Activated T-cell treated with anti-CD3 and anti-CD28 coated beads for 24 hours (primary cell): ENCODE measurements at places on chromosomes 11 and 22.

DNA sequence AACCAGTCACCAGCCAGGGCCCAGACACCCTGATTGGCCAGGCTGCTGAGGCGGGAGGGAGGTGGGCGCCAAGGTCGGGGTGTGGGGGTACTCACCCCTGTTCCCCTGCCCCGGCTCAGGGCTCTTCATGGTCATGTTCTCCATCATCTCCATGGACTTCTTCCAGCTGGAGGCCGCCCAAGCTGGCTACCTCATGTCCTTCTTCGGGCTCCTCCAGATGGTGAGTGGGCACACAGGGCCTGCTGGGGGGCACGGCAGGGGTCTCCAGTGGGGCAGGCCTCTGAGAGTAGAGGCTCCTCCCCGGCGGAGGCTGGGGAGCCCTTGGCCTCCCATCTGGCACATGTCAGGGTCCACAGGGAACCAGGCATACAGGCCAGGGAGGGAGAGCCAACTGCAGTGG is 10.0 kb downstream of the PHLDA2 start:
- DNase-seq: no peak

DNA sequence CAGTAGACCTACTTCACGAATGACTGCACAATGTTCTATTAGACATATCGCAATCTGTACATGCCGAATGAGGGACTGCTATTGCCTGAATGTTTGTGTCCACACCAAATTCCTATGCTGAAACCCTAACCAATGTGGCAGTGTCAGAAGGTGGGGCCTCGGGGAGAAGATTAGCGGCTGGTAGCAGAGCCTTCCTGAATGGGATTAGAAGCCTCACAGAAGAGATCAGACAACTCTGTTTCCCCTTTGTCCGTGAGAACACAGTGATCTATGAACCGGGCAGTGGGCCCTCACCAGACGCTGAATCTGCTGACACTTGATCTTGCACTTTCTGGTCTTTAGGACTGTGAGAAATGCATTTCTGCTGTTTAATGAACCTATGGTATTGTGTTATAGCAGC is 33.1 kb downstream of the LRFN4 start:
- DNase-seq: no peak

GRCh38 chr11:102464859-102465500 is 12.4 kb upstream of the TMEM123 start:
- DNase-seq: no peak

- no peak for DNase-seq
These were observed 12.2 kb upstream of the GRK2 start for GRCh38 chr11:67253872-67254624.

GRCh38 chr11:17736930-17737817 is 2.6 kb downstream of the KCNC1 start:
- no peak for DNase-seq

- no peak for DNase-seq
These were observed 17.3 kb upstream of the CSTF3 start for GRCh38 chr11:33178443-33179180.

DNA sequence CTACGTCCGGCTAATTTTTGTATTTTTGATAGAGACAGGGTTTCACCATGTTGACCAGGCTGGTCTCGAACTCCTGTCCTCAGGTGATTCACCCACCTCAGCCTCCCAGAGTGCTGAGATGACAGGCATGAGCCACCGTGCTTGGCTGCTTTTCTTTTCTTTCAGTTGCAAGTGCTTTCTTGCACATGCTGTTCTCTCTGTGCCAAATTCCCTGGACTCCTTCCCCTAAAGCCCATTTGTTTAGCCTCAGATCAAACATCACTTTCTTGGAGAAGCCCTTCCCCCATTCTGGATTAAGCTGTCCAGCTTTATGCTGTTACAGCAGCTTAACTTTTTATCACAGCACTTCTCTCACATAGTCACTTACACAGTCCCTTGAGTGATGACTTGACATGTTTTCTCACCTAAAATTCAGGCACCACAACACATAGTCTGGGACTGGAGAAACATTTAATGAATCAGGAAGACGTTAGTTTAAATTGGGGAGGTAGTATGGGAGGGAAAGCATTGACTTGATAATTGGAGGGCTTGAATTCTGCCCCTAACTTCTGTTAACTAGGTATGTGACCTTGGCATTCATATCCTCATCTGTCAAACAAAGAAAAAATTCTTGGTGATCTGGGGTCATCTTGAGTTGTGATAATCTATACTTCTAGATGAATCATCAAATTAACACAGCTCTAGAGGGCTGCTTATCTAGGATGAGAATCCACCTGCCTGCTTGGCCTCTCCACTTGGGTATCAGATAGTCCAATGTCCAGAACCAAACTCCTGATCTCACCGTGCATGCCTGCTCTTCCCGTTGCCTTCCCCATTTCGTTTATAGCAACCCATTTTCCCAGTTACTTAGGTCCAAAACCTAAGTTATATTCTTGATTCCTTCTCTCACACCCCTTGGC is 18.4 kb downstream of the ACO2 start:
- DNase-seq: no peak

DNA sequence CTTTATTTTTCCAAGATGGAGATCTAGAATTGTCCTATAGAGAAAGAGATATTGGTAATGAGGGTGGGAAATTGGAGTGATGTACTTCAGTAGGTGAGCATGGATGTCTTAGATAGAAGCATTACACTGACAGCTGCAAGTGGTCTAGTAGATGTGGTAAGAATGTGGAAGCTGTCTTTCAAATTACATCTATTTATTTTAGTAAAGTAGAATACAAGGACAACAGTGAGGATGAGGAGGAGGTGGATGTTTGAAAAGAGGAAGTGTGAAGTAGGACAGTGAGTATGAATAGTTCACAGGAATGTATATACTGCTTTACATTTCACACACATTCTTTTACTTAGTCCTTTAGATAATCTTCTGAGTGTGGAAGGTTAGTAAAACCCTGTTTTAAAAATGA is 64.2 kb downstream of the HIPK3 start:
- no peak for DNase-seq

GRCh38 chr11:122874991-122875390 is 7.6 kb upstream of the JHY start:
- DNase-seq: no peak

DNA sequence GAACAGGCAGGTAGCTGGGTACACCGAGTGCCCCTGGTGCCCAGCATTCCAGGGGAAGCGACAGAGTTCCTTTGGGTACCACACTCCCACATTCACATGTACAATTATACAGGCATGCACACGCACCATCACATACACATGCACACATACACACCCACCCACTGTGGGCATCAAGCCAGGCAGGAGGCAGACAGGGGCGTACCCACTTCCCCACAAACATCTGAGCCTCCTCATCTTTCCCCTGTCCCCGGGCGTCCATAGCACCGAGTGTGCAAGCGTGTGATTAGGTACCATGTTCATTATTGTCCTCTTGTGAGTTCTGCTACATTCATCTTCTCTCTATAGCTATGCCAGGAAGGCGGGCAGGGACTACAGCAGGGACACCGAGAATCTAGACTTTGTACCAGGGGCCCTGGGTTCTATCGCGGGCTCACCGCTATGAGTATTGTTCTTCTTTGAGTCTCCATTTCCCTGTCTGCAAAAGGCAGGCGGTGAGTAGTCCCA is 2.1 kb upstream of the CARD10 start:
- no peak for DNase-seq

GRCh38 chr22:22167791-22168189 is 76.8 kb upstream of the VPREB1 start:
- DNase-seq: no peak

DNA sequence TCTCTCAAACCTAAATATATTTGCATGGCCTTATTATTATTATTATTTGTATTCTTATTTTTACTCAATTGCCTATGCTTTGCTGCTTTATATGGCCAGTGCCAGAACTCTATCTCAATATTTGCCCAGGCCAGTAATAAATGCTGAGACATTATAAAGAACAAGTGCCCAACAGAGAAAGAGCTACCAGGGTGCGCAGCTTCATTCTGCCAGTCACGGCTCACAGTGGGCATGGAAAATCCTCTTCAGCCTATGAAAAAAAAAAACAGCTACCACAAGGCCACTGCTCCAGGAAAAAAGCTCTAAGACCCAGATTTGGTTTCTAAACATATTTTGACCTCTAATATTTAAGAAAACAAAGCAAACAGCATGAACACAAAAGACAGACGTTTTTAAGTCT is 1223.6 kb downstream of the LRRC4C start:
- no peak for DNase-seq
